ENCODE measurements at places on chromosomes 5 and 9. TPM values are rescaled to one million over a fixed set of nuclear protein-coding genes. Genes with fewer than 3 reads are reported as not detected.

Gene OR13C8
- not detected for total RNA-seq

Gene PARP8
- total RNA-seq = 33.7 TPM

Gene GPR150
- not detected for total RNA-seq

Gene IQGAP2
- 11.7 TPM for total RNA-seq

Gene SHROOM1
- total RNA-seq = 9.8 TPM

Gene MYOZ3
- total RNA-seq = 4.6 TPM

Gene ARRDC1
- 110 TPM for total RNA-seq

Gene BTNL8
- not detected for total RNA-seq

Gene NXNL2
- 4.3 TPM for total RNA-seq

Gene VCAN
- total RNA-seq = 175 TPM

Gene FCN2
- total RNA-seq = not detected

Gene AGXT2
- total RNA-seq = not detected

Gene SPAG8
- not detected for total RNA-seq

Gene SLC25A48
- not detected for total RNA-seq

Gene G3BP1
- total RNA-seq = 154 TPM

Gene ZFP62
- total RNA-seq = 26.0 TPM

Gene FAXDC2
- total RNA-seq = 0.62 TPM

Gene UBAC1
- total RNA-seq = 42.6 TPM

Gene PCDHGA6
- total RNA-seq = 3.1 TPM

Gene ADAMTS12
- 4.1 TPM for total RNA-seq

Gene SPINK6
- total RNA-seq = not detected

Gene NEUROG1
- total RNA-seq = 0.04 TPM

Gene PRELID2
- total RNA-seq = 9.7 TPM

Gene HTR4
- total RNA-seq = not detected

Gene RACK1
- 5,323 TPM for total RNA-seq

Gene KIF4B
- total RNA-seq = not detected

Gene LCN1
- not detected for total RNA-seq

Gene ANKRD34B
- 1.5 TPM for total RNA-seq

Gene GADD45G
- total RNA-seq = 0.41 TPM

Gene BOD1
- total RNA-seq = 81.7 TPM

Gene CDC25C
- 2.0 TPM for total RNA-seq

Gene PCA3
- total RNA-seq = not detected

Gene SH2D3C
- total RNA-seq = 0.17 TPM

Gene PCDHGB7
- 14.1 TPM for total RNA-seq

Gene PCDHB13
- total RNA-seq = 1.9 TPM

Gene ABLIM3
- 35.2 TPM for total RNA-seq

Gene SPATA31D4
- total RNA-seq = not detected

Gene CDX1
- 0.33 TPM for total RNA-seq

Gene ALDH1B1
- total RNA-seq = 87.2 TPM

Gene PPP2R2B
- total RNA-seq = 0.62 TPM

Gene CHSY3
- total RNA-seq = 1.7 TPM

Gene CCL28
- total RNA-seq = 7.5 TPM

Gene SHC3
- total RNA-seq = 5.1 TPM

Gene GNAQ
- 31.5 TPM for total RNA-seq

Gene LCN9
- not detected for total RNA-seq

Gene PRDM9
- total RNA-seq = not detected

Gene BRD3
- 32.0 TPM for total RNA-seq

Gene NTNG2
- 0.42 TPM for total RNA-seq

Gene GGTA1
- total RNA-seq = not detected

Gene ZFP37
- 0.68 TPM for total RNA-seq

Gene FREM1
- 0.75 TPM for total RNA-seq

Gene LHX3
- total RNA-seq = not detected

Gene CDO1
- 11.7 TPM for total RNA-seq

Gene PRSS3
- total RNA-seq = 5.1 TPM

Gene GDF9
- total RNA-seq = 0.89 TPM

Gene KIF20A
- 4.4 TPM for total RNA-seq

Gene EMB
- total RNA-seq = 15.1 TPM

Gene FSTL4
- total RNA-seq = not detected

Gene SHISAL2B
- not detected for total RNA-seq

Measured in kidney epithelial cell (primary cell).